ENCODE measurements at places on chromosomes 3 and 15. TPM values are rescaled to one million over a fixed set of nuclear protein-coding genes. Genes with fewer than 3 reads are reported as not detected.
A peak's percentile ranks its signal among the peaks of the same experiment; 100 is the strongest.

ITGB5 gene
- polyA plus RNA-seq = not detected

TUSC7 gene
- polyA plus RNA-seq = not detected

- H3K36me3 ChIP-seq = no peaks in the 10 kb centered on the region
- H3K27ac ChIP-seq = no peak overlapping the region
- peaks cover 4% of the 10 kb centered on the region for H3K27me3 ChIP-seq
- no peak overlapping the region for H3K4me3 ChIP-seq
- no peak for DNase-seq
- no peaks in the 10 kb centered on the region for H3K4me1 ChIP-seq
These were observed 87.5 kb downstream of the CHCHD4 start for GRCh38 chr3:14037211-14037610.

DNA sequence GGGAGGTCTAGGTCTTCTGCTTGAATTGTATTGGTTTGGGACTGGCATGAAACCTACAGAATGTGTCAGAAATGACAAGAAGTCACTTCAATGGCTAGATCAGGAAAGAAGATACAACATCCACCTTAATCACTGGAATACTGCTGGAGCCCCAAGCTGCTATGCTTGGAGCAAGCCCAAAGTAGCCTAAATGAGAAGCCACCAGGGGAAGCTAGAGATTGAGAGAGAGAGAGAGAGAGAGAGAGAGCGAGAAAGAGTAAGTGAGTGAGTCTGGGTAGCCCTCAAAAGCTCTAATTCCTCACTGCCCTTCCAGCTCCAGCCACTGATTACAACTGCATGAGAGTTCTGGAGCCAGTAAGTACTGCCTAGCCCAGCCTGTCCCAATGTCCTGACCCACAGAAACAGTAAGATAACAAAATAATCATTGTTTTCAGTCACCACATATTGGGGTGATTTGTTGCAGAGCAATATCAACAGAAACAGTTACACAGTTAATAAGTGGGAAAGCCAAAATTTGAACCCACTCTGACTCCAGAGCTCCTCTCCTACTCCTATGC, 529.2 kb upstream of the GOLIM4 start:
- H3K36me3 ChIP-seq = no peaks in the 10 kb centered on the region
- no peak overlapping the region for H3K27ac ChIP-seq
- no peaks in the 10 kb centered on the region for H3K4me1 ChIP-seq

RTP1 gene
- not detected for polyA plus RNA-seq

- DNase-seq = peak; percentile 43
- peak overlapping the region; percentile 86 for H3K27ac ChIP-seq
- peak overlapping the region; percentile 96 for H3K4me3 ChIP-seq
- peaks cover 23% of the 10 kb centered on the region for H3K4me1 ChIP-seq
- peaks cover 1% of the 10 kb centered on the region for H3K27me3 ChIP-seq
These were observed 99.3 kb downstream of the BDH1 start for GRCh38 chr3:197456261-197457091.

DNA sequence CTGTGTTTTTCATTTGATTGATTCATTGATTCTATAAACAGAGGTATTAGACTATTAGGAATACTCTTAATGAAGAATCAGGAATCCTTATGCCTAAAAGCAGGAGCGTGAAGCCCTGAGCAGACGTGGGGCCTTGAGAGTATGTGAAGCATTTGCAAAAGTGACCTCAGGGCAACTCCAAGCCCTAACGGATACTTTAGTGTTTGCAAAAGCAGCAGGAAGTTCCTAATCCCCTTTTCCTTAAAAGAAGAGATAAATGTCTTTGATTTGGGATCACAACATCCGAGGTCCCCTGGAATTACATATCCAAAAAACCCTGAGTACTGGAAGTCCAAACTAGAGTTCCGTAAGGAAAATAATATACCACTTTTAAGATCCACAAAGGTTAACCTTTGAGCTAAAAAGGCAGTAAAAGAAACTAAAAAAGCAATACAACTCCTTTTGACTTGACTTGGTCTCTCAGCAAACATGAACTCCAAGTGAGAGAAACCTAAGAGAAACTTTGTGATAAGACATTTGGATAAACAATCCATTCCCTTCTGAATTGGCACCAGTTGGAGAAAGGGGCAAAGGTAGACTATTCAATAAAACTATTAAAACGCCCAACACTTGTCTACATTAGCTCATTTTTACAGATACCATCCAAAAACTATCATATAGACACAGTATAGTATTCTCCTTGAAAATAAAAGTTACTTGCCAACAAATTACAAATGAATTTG, 27.4 kb downstream of the PRTG start:
- DNase-seq = no peak
- H3K36me3 ChIP-seq = no peaks in the 10 kb centered on the region
- peaks cover 5% of the 10 kb centered on the region for H3K27me3 ChIP-seq
- H3K4me3 ChIP-seq = no peak overlapping the region

DNA sequence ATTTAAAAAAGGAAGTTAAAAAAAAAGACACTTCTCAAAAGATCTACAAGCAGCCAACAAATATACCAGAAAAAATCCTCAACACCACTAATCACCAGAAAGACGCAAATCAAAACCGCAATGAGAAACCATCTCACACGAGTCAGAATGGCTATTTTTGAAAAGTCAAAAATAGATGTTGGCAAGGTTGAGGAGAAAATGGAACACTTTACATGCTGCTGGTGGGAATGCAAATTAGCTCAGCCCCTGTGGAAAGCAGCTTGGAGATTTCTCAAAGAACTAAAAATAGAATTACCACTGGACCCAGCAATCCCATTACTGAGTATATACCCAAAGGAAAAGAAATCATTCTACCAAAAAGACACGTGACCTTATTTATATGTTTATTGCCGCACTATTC, 574.7 kb upstream of the ADAMTS9 start:
- DNase-seq = no peak
- H3K36me3 ChIP-seq = no peaks in the 10 kb centered on the region
- H3K27ac ChIP-seq = no peak overlapping the region
- H3K27me3 ChIP-seq = no peaks in the 10 kb centered on the region

CAMP gene
- not detected for polyA plus RNA-seq

DNA sequence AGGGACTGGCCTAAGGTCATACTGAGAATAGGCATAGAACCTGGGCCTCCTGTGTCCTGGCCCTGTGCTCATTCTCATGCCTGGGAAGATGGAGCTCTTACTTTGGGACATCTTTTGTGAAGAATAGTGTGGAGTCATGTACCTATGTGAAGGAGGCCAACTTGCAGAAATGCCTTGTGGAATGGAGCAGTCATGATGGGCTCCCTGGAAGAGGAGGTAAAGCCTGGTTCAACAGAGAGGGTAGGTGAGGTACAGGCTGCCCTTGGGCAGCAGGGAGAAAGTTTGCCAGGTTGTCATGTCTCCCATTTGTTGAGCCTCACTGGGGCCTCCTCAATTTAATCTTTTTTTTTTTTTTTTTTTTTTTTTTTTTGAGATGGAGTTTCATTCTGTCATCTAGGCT, 18.1 kb downstream of the MAPKAPK3 start:
- H3K36me3 ChIP-seq = no peaks in the 10 kb centered on the region
- DNase-seq = no peak
- H3K4me1 ChIP-seq = peaks cover 89% of the 10 kb centered on the region
- H3K27me3 ChIP-seq = no peaks in the 10 kb centered on the region
- H3K4me3 ChIP-seq = no peak overlapping the region

NRG4 gene
- not detected for polyA plus RNA-seq

GRCh38 chr3:10892622-10893021, 76.6 kb downstream of the SLC6A11 start:
- no peak overlapping the region for H3K4me3 ChIP-seq
- no peaks in the 10 kb centered on the region for H3K36me3 ChIP-seq
- H3K4me1 ChIP-seq = no peaks in the 10 kb centered on the region
- no peak overlapping the region for H3K27ac ChIP-seq
- H3K27me3 ChIP-seq = peaks cover 2% of the 10 kb centered on the region

- H3K4me3 ChIP-seq = no peak overlapping the region
- H3K27ac ChIP-seq = no peak overlapping the region
- peaks cover 54% of the 10 kb centered on the region for H3K4me1 ChIP-seq
- DNase-seq = no peak
- peaks cover 4% of the 10 kb centered on the region for H3K27me3 ChIP-seq
These were observed 274.7 kb downstream of the FOXP1 start for GRCh38 chr3:71308836-71309235.

DNA sequence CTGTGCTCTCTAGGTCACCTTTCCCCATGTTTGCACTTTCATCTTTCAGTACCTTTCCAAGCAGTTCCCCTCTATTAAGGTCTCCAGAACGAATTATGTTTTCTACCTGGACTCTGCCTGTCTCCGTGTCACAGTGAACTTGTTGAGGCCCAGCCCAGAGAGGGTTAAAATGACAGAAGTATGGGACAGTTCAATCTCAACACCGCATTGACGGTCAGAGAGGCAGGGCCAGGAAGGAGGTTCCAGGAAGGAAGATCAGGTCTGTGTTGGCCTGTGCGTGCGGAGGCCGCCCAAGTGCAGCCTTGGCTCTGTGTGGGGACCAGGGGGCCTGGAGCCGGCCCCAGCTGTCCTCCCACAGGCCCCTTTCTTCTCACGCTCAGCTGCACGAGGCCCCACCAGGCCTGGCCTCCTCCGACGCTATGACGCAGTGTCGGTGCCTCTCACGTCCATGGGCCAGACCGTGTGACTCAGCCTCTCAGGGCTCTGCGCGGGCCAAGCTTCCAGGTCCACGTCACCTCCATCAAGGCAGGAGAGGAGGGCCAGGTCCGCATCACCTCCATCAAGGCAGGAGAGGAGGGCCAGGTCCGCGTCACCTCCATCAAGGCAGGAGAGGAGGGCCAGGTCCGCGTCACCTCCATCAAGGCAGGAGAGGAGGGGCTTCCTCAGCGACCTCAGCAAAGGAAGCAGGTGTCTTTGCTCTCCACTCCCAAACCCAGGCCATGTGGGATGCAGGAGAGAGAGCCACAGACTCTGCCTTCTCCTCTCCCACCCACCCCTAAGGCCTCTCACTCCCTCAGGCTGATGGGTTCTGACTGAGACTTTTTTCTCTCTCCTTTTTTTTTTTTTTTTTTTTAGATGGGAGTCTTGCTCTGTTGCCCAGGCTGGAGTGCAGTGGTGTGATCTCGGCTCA, 83.1 kb downstream of the CPN2 start:
- peaks cover 5% of the 10 kb centered on the region for H3K36me3 ChIP-seq
- no peak for DNase-seq
- peaks cover 5% of the 10 kb centered on the region for H3K27me3 ChIP-seq
- H3K4me3 ChIP-seq = no peak overlapping the region
- no peak overlapping the region for H3K27ac ChIP-seq
- H3K4me1 ChIP-seq = peaks cover 47% of the 10 kb centered on the region

GRCh38 chr3:128152419-128153155, 694 bp upstream of the EEFSEC start:
- peak; percentile 8 for DNase-seq
- no peaks in the 10 kb centered on the region for H3K36me3 ChIP-seq
- H3K27ac ChIP-seq = peak overlapping the region; percentile 91
- H3K4me3 ChIP-seq = peak overlapping the region; percentile 91

DNA sequence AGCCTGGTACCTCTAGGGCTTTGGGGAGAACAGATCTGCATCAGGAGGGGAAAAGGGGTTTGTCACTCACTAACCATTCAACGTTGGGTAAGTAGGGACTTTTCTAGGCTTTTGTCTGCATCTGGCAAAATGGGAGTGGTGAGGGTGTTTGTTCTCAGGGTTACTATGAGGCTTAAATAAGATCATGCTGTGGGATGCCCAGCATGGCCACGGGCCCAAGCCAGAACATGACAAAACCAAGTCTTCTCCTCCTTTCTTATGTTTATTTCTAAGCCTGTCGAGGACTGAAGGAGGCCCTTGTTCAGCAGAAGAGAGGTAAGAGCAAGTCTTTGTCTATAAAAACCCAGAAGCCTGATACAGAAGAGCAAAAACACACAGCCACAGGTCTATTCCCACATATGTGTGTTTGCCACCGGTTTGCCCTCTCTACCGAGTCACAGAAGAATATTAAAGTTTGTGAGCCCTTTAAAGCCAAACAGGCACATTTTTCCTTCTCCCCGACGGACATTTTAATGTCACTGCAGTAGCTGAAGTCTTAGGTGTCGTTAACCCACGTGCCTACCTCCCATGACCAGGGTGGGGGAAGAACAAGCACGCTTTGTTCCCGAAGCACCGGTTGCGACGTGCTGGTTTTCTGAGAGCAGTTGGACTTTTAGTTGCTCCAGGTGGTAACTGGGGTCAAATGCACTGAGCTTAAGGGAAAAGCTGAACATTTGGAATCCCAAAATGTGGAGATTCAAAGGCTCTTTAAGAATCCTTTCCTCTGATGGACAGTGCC, 72.1 kb downstream of the NOX5 start:
- no peak overlapping the region for H3K27ac ChIP-seq
- peaks cover 2% of the 10 kb centered on the region for H3K27me3 ChIP-seq
- H3K36me3 ChIP-seq = no peaks in the 10 kb centered on the region
- H3K4me3 ChIP-seq = no peak overlapping the region
- DNase-seq = no peak
- H3K4me1 ChIP-seq = no peaks in the 10 kb centered on the region

- no peak for DNase-seq
- no peaks in the 10 kb centered on the region for H3K4me1 ChIP-seq
- no peak overlapping the region for H3K27ac ChIP-seq
- H3K4me3 ChIP-seq = no peak overlapping the region
- H3K36me3 ChIP-seq = no peaks in the 10 kb centered on the region
These were observed 478.9 kb upstream of the GBE1 start for GRCh38 chr3:82240322-82240721.

- H3K4me1 ChIP-seq = no peaks in the 10 kb centered on the region
- no peaks in the 10 kb centered on the region for H3K36me3 ChIP-seq
- H3K27me3 ChIP-seq = no peaks in the 10 kb centered on the region
- no peak for DNase-seq
These were observed 285.5 kb upstream of the CFAP20DC start for GRCh38 chr3:59335338-59335737.

STXBP5L gene
- not detected for polyA plus RNA-seq

- DNase-seq = no peak
- no peak overlapping the region for H3K4me3 ChIP-seq
- no peaks in the 10 kb centered on the region for H3K4me1 ChIP-seq
- H3K36me3 ChIP-seq = no peaks in the 10 kb centered on the region
These were observed 64.8 kb downstream of the SCN11A start for GRCh38 chr3:38986901-38987300.

DNA sequence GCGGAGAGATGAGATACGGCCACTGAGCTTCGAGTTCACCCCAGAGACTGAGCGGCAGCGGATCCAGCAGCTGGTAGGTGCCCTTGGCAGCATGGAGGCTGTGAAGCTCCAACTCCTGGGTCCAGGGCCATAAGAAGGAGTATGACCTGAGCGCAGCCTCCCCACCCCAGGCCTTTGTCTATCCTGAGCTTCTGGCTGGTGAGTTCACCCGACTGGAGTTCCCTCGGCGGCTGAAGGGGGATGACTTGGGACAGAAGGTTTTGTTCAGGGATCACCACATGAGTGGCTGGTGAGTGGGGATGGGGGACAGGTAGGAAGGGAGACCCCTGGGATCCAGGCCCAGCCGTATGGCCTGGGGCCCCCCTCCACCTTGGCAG, 2.6 kb downstream of the PPM1M start:
- H3K36me3 ChIP-seq = peaks cover 7% of the 10 kb centered on the region
- H3K4me1 ChIP-seq = peaks cover 81% of the 10 kb centered on the region
- H3K4me3 ChIP-seq = no peak overlapping the region
- peak overlapping the region; percentile 97 for H3K27ac ChIP-seq

CIB2 gene
- polyA plus RNA-seq = 1.8 TPM

RBP2 gene
- not detected for polyA plus RNA-seq

- peaks cover 2% of the 10 kb centered on the region for H3K27me3 ChIP-seq
- H3K4me1 ChIP-seq = no peaks in the 10 kb centered on the region
- H3K27ac ChIP-seq = no peak overlapping the region
- no peak for DNase-seq
- no peaks in the 10 kb centered on the region for H3K36me3 ChIP-seq
These were observed 64.2 kb upstream of the GLCE start for GRCh38 chr15:69096196-69096595.
